GM03348 (cell line): ENCODE measurements at places on chromosomes 5 and 9.
A peak's percentile ranks its signal among the peaks of the same experiment; 100 is the strongest.

DNA sequence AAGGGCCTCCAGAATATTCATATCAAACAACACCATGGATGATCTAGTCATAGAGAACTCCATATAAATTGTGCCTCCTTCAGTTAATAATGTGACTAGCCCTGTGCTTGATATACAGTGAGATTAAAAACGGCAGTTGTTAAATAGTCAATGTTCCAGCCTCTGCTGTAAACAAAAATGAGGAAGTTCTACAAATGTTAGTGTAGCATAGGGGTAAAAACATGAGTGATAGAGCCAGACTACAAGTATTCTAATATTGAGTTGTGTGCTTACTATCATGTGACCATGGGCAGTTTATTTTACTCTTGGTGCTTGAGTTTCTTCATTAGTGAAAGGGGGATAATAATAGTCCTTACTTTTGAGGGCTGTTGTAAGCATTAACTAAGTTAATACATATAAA lies 43.3 kb upstream of the SLCO6A1 start:
- DNase-seq, result no peak

DNA sequence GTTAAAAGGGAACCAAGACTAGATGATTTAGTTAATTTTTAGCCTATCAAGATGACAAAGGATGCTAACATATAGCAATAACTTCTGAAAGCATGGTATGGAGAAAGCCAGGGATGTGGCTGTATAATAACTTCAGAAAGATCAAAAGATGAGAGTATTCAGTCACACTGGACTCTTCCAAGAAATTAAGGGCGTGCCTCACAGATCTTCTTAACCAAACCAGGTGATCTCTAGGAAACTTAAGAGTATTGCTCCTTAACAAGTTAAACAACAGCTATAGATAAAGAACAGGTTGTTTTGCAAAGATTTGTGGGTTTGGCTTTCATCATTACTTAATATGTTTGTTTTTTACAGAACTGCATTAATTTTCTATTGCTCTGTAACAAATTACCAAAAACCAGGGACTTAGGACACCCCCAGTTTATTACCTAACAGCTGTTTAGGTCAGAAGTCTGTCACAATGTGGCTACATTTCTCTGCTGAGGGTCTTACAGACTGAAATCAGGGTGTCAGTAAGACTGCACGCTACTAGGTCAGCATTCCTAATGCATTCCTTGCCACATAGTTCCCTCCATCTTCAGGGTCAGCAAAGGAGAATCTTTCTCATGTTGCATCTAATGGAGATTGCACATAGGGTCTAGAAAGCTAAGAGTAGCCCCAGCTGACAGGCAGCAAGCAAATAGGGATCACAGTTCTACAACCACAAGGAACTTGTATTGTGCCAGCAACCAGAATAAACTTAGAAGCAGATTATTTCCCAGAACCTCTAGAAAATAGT lies 113.8 kb downstream of the WDR70 start:
- DNase-seq, result no peak

DNA sequence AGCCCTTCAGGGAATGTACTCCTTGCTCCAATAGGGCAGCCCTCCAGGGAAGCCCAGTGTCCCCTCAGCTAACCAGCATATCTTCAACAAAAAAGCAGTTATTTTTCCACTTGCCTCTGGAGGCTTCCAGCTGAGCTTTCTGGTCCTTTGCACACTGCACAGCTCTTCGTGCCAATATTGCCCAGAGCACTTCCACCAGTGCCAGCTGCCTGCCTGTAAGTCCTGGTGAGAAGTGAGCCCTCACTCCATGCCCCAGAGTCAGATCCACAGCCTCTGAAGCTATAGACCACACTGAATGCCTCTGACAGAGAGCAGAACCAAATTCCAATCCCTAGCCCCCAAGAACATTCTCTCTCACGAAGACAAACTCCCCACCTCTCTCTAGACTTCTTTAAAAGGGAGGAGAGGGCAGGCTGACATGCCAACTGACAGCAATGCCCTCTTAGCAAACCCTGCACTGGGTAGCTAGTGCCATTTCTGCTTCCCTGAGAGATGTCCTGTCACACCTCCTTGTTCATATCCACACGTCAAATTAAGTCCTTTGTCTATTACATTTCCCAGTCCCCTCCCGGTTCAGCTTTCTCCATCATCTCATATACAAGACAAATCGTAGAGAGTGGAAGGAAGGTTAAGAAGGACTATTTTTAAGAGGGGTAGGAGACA lies 12.7 kb upstream of the HEXB start:
- no peak for DNase-seq

GRCh38 chr5:80864706-80865435 lies 95.3 kb upstream of the RASGRF2 start:
- no peak for DNase-seq

DNA sequence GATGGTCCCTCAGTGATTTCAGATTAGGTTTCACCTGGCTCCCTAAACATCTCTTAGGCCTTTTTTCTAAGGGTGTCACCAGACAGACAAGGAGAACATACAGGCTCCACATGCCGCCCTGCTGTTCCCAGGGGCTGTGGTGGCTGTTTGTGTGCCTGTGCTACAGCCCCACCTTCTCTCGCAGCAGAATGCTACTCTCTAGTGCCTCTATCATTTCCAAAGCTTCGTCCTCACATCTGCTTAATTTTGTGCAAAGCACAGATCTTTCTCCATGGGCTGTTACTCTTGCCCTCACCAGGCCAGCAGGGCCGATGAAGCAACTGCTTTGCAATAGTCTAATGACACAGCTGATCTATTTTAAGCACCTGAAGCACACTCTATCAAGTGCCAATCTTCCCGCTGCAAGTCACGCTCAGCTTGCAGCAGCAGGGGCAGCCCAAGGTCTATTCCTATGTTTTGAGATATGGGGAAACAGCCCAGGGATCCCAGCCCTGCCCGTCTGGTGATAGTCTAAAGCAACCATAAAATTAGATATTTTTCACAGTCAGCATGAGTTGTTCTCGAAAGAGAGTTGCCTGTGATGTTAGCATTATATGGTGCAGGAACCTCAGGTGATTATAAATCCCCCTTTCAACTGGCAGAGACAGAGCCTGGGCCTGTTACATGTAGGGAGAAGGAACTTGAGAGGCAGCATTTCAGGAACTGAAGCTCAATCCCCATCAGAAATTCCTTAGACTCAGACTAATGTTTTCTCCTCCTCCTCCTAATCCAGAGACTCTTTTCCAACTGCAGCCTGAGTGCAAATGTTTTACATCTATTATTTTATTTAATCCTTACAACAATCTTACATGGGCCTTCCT lies 12.7 kb downstream of the ABLIM3 start:
- DNase-seq, result peak; percentile 55

DNA sequence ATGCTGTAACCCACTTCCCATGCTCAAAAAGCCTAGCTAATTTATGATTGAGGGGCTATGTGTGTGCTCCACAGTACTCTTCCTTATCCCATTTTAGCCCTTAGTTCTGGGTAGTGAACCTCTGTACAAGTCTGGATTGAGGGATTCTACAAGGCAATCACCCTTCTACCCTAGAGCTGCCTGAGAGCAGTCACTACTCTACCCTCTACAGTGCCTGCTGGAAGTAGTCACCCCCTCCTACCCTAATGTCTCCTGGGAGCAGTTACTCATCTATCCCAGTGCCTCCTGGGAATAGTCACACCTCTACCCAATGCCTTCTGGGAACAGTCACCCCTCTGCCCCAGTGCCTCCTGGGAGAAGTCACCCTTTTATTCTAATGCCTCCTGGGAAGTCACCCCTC lies 150.6 kb downstream of the ATP10B start:
- DNase-seq, result no peak

GRCh38 chr9:2524601-2525000 lies 97.0 kb upstream of the VLDLR start:
- DNase-seq, result no peak

- DNase-seq, result no peak
Measured at GRCh38 chr9:114235033-114235661, 79.8 kb downstream of the COL27A1 start.

- DNase-seq, result no peak
Measured at GRCh38 chr9:94014920-94015319, 59.8 kb upstream of the BARX1 start.

DNA sequence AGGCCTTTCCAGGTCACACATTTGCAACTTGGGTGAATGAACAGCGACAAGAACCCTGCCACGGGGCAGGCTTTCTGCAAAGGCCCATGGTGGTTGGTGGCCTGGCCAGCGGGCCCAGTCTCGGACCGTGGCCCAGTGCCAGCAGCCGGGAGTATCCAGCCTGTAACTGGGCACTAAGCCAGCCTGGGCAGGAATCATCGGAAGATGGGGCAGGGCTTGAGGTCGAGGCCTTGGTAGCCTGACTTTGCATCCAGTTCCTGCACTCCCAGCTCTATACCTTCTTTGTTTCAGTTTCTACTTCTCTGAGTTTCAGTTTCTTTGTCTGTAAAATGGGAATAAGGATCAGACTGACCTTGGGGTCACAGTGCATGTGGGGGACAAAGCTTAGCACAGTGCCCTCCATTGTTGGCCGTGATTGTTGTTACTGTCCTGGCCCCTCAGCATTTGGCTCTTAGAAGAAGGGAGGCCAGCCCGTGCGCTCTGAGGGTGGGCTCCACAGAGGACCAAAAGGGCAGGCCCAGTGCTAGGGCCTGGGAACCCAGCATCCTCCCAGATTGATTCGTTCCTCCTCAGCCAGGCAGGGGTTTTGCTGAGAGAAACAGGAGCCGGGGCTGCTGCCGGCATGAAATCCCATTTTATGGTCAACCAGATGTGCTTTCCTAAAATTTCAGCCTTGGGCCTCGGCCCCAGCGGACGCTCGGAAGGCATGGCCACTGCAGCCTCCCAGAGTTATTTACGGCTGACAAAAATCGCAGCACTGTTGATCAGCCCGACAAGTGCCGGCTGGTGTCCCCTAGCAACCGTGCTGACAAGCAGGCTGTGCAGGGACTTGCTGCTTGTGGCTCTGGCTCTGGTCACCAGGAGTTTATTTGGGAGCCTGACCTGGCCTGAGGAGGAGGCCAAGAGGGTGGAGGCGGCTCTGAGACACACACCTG lies 43.6 kb downstream of the JADE2 start:
- no peak for DNase-seq

DNA sequence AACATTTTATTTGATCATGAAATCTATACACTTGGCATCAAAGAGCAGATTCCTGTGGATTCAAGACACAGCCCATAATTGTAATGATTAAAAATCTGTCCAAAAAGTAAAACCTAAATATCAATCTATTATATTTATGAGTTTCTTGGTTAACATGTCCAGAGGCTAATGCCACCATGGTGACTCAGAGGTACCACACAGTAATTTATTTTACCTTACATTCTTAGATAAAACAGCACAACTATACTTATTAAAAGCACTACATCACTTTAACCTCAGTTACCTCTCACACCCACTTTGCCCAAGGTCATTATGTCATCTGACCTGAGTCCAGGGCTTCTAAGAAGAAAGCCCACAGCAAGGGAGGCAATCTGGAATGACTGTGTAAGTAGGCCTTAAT lies 519.2 kb downstream of the RASEF start:
- DNase-seq, result no peak

- DNase-seq, result no peak
Measured at GRCh38 chr9:134942788-134943184, 25.1 kb upstream of the FCN1 start.

GRCh38 chr5:32283539-32284377 lies 29.0 kb downstream of the MTMR12 start:
- DNase-seq, result no peak

- no peak for DNase-seq
Measured at GRCh38 chr9:16230731-16231130, 639.7 kb downstream of the BNC2 start.

DNA sequence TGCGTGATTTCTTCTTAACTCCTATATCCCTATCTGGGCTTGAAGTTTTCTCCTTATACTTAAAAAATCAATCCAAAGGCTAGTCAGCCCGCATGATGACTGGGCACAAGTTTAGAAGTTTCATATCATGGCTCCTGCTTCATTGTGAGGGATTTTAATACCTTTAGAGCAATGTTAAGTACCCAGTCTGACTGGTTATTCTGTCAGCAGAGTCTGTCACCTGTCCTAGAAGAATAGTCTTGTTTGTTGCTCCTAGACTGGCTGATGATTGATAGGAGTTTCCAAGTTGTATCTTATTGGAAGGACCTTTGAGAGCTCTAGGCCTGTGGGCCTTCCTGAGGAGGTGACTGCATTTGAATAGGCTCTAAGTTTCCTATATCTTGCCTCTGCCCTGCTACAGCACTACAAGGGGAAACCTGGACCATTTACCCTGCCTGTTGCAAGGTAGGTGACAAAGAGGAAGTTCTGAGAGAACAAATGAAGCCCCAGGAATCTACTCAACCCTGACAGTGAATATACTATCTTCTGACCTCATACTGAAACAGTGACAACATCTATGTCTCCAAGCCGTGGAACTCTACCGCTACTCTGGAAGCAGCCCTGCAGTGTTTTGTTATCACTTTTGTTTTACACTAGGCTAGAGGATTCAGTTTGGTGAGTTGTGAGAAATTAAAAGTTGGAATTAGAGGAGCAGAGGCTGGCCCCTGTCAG lies 66.5 kb downstream of the F2RL2 start:
- no peak for DNase-seq

- DNase-seq, result no peak
Measured at GRCh38 chr5:180400416-180400815, 47.3 kb upstream of the GFPT2 start.

GRCh38 chr5:83015676-83016075 lies 61.5 kb downstream of the TMEM167A start:
- no peak for DNase-seq

DNA sequence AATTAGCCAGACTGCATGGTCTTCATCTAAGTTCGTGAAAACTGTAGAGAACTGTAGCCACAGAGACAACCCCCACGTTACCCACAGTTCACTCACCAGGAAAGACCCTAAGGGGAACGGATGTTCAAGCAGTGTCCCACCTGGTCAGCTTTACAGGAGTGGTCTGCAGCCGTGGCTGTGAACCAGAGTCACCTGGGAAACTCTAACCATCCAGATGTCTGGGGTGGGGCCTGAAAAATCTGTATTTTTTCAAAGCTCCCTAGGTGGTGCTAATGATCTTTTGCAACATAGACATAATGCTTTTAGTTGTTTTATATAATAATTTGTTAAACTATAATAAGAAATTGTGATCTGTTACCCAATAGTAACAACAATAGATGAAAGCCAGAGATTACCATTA lies 47.7 kb upstream of the ANGPTL2 start:
- no peak for DNase-seq

- no peak for DNase-seq
Measured at GRCh38 chr9:97064176-97064575, 25.2 kb upstream of the CTSV start.

GRCh38 chr5:175555168-175555785 lies 76.9 kb downstream of the SFXN1 start:
- no peak for DNase-seq

GRCh38 chr9:107215381-107215780 lies 67.7 kb upstream of the RAD23B start:
- DNase-seq, result peak; percentile 49

GRCh38 chr5:91266184-91266705 lies 116.9 kb downstream of the ARRDC3 start:
- peak; percentile 65 for DNase-seq

GRCh38 chr5:77499973-77500372 lies 7.9 kb upstream of the WDR41 start:
- DNase-seq, result no peak

- DNase-seq, result no peak
Measured at GRCh38 chr9:126668058-126668457, 54.3 kb downstream of the LMX1B start.
